ENCODE measurements at places on chromosomes 1 and 21.

- DNase-seq, result no peak
Measured at GRCh38 chr1:8493916-8494540, 176.1 kb downstream of the SLC45A1 start.

DNA sequence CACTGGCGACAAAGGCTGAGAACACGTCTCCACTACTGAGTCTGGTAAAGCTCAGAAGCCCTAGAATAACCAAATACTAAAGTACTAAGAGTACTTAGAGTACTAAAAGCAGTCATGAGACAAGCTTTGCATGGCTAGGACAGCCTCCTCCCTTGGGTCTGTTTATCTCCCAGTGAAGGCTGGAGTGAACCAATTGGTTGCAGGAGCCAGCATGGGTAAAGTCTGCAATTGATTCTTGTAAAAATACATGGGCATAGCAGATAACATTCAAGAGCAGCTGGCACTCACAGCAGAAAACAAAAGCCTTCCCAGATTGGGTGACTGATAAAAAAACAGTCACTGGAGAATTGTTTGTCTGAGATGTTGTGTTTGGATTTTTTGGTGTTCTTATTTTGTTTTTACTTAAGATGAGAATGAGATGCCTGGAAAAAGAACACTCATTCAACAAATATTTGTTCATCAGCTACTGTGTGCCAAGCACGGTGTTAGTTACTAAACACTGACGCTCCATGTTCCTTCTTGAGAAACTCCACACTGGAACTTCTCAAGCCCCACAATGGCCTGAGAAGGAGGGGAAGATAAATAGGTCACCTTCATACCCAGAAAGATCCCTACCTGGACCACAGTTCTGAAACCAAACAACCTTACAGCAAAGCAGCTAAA, 3.7 kb downstream of the IRF6 start:
- DNase-seq, result no peak

DNA sequence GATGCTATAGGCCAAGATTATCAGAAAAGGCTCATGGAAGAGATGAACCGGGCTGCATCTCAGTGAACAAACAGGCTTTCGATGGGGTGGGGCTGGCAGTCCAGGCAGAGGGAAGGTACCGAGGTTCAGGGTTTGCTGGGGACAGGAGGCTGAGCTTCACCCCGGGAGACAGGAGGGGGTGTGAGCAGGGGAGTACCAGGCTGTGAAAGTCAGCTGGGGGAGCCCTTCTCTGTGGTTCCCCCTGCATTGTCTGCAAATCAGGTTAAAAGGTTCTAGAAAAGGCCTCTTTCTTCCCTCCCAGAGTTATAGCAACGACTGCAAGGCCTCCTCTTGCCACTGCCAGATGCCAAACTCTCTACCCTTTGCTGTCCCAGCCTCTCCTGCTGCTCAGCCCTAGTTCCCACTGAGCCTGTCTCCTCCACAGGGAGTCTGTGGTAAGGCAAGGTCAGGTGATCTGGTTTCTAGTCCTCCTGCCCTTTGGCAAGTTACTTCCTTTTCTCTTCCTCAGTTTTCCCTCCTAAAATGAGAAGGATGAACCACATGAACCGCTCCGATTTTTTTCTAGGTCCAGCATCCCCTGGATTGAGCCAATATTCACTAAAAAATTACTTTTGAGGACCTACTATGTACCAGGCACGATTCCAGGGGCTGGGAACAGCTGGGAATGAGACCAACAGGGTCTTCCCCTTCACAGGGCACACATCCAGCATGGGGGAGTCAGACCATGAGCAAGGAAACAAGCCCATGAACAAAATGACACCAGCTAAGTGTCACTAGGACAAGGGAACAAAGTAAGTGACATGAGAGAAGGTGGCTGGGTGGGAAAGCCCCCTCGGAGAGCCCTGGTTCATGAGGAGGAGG, 7.2 kb downstream of the LAD1 start:
- DNase-seq, result no peak

DNA sequence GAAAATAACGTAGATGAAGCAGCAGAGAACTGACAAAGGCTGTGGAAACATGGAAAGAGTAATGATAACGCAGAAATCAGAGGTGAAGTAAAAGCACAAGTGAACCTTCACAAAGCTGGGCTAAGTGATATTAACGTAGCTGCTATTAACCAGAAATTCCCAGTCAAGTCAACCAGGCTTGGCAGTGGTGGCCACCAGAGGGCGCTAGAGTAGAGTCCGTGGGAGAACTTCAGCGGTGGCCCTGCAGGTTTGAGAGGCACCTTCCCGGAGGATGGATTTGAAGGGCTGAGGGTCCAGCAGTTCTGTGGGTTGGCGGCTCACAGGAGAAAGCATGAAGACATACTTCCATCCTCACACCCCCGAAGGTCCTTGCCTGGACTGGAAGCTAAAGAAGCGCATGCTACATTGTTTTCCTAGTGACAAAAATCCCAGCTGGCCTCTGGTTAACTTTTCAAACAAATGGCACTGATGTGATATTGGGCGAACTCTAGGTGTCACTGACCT, 81.7 kb upstream of the ZNF648 start:
- peak; percentile 82 for DNase-seq

GRCh38 chr1:198563583-198563982, 23.1 kb upstream of the ATP6V1G3 start:
- no peak for DNase-seq

- no peak for DNase-seq
Measured at GRCh38 chr21:30760776-30761175, 5.5 kb upstream of the KRTAP21-1 start.

- DNase-seq, result no peak
Measured at GRCh38 chr1:31348449-31348848, 24.4 kb downstream of the FABP3 start.

DNA sequence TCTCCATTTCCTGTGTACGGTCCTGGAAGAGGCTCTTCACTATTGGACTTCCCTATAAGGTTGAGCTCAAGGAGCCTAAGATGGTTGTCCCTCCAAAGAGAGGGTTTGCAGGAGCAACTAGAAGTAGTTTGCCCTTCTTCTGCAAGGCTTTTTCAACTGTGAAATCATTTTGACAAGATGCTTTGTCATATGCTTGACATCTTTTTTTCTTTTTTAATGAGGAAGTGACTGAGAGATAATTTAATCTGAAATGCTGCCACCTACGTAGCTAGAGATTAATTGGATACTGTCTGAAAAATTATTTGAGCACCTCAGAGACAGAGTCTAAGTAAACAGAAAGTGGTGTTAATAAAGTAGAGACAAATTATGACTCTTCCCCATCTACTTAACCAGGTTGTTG, 97.0 kb downstream of the CHRM3 start:
- DNase-seq, result no peak

- DNase-seq, result no peak
Measured at GRCh38 chr21:37357691-37358090, 8.9 kb upstream of the DYRK1A start.

Measured in Daoy (cell line).